Astrocyte (in vitro differentiated cells and primary cell): ENCODE measurements at places on chromosomes 5 and 9. TPM values are rescaled to one million over a fixed set of nuclear protein-coding genes. Genes with fewer than 3 reads are reported as not detected.

SPATA9 gene
- 0.26 and 0.98 TPM in 2 replicates for total RNA-seq

SYK gene
- total RNA-seq = 0.07 and 0.41 TPM in 2 replicates

ST8SIA4 gene
- 0.59 and 0.82 TPM in 2 replicates for total RNA-seq

MSANTD3 gene
- total RNA-seq = 64.1 and 76.0 TPM in 2 replicates

GRCh38 chr9:19161257-19162025 lies 34.1 kb upstream of the PLIN2 start:
- H3K36me3 ChIP-seq = no peaks in the 10 kb centered on the region
- no peak overlapping the region for H3K4me3 ChIP-seq
- no peaks in the 10 kb centered on the region for H3K27me3 ChIP-seq
- H3K27ac ChIP-seq = no peak overlapping the region

GRCh38 chr5:156870498-156870839 lies 20.4 kb downstream of the PPP1R2B start:
- no peak overlapping the region for H3K4me3 ChIP-seq
- no peaks in the 10 kb centered on the region for H3K36me3 ChIP-seq
- DNase-seq = no peak
- H3K27ac ChIP-seq = no peak overlapping the region

DNA sequence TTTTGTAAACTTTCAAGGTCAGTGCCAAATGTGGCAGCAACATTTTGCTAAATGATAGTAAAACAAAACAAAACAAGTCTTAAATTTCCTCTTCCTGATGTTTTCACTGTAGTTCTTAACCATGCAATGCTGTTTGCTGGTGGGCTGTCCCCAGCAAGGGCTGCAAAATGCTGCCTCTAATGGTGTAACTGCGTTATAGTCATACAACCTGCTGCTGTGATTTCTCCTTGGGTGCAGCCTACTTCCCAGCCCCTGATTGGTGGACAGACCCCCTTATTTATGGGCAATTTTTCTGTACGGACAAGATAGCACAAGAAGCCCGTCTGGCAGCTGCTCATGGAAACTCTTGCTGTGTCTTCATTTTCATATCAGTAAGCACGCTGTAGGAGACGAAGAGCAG lies 26.6 kb upstream of the PIP5K1B start:
- no peaks in the 10 kb centered on the region for H3K27me3 ChIP-seq
- no peak for DNase-seq
- H3K4me3 ChIP-seq = no peak overlapping the region
- no peaks in the 10 kb centered on the region for H3K4me1 ChIP-seq
- H3K27ac ChIP-seq = no peak overlapping the region
- H3K36me3 ChIP-seq = no peaks in the 10 kb centered on the region

DNA sequence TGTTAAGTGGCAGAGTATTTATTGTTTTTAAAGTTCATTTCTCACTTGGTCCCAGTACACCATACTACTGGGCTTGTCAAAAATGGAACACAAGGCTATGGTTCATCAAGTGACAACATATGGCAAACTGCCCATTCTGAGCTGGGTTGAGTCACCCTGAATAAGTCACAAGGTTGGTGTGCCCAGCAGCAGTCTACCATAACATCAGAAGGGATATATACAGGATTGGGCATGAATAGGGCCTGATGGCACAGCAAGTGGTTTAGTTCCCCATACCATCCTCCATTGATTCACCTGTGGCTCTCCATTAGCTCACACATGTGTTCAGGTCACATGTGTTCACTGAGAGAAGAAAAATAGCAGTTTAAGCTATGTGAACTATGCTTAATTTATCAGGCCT lies 249.8 kb upstream of the PRDM9 start:
- no peaks in the 10 kb centered on the region for H3K4me1 ChIP-seq
- no peak for DNase-seq
- H3K27ac ChIP-seq = no peak overlapping the region
- H3K27me3 ChIP-seq = no peaks in the 10 kb centered on the region

- H3K27ac ChIP-seq = no peak overlapping the region
- DNase-seq = no peak
- H3K27me3 ChIP-seq = no peaks in the 10 kb centered on the region
- H3K36me3 ChIP-seq = no peaks in the 10 kb centered on the region
- H3K4me1 ChIP-seq = no peaks in the 10 kb centered on the region
- H3K4me3 ChIP-seq = no peak overlapping the region
Observed at GRCh38 chr5:80348171-80348570, 28.4 kb downstream of the SPZ1 start.

GRCh38 chr5:40284863-40285262 lies 394.9 kb upstream of the PTGER4 start:
- H3K27me3 ChIP-seq = no peaks in the 10 kb centered on the region
- no peaks in the 10 kb centered on the region for H3K36me3 ChIP-seq
- no peak for DNase-seq
- no peaks in the 10 kb centered on the region for H3K4me1 ChIP-seq
- H3K27ac ChIP-seq = no peak overlapping the region

GRCh38 chr9:281741-282645 lies 67.3 kb downstream of the DOCK8 start:
- H3K27ac ChIP-seq = no peak overlapping the region
- H3K27me3 ChIP-seq = no peaks in the 10 kb centered on the region
- no peak overlapping the region for H3K4me3 ChIP-seq
- H3K36me3 ChIP-seq = no peaks in the 10 kb centered on the region
- no peak for DNase-seq

DNA sequence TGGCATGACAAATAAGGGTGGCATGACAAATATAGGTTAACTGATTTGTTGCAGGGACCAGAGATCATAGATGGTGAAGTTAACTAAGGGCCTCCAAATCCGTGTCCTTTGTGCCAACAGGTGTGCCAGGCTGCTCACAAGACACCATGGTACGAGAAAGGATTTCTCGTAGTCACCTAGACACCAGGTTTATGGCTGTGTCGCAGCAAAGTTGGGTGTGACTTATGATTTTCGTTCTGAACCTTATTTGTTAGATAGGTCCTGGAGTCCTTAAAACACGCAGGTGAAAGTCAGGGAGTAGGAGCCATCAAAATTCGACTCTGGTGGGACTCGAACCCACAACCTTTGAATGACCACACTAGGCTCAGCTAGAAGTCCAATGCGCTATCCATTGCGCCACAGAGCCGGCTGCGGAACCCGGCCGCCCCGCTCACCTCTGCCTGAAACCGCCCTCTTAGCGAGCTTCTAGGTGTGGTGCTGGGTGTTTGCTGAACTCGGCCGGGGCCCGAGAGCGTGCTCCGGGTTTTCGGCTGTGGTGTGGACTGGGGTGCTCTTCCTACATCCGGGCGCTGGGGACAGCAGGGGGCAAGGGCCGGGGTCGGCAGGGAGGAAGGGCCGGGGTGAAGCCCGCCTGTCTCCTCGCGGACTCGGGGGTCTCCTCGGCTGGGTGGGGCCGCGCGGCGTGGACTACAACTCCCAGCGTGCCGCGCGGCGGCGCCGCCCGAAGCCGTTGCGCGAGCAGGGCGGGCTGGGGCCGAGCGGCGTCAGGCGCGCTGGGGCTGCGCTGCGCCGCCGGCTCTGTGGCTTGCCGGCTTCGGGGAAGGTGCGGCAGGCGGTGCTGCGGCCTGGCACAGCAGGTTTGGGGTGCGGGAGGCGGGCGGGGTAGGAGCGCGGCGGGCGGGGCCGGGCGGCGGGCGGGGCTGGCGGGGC lies at the start of gene SLC27A4:
SLC27A4 (plus strand) TSS at position 767 of the 930 bp plus-strand sequence. CDS start 2,606 bp downstream, outside the sequence.
- H3K27ac ChIP-seq = no peak within 1 kb of the TSS
- peak within 1 kb of the TSS; percentile 71 for H3K4me3 ChIP-seq
- peak; percentile 53 for DNase-seq
- peaks cover 10% of the 10 kb centered on the region for H3K36me3 ChIP-seq
- H3K4me1 ChIP-seq = peaks cover 6% of the 10 kb centered on the region
